ENCODE measurements at places on chromosomes 13 and 19. TPM values are rescaled to one million over a fixed set of nuclear protein-coding genes. Genes with fewer than 3 reads are reported as not detected.

DNA sequence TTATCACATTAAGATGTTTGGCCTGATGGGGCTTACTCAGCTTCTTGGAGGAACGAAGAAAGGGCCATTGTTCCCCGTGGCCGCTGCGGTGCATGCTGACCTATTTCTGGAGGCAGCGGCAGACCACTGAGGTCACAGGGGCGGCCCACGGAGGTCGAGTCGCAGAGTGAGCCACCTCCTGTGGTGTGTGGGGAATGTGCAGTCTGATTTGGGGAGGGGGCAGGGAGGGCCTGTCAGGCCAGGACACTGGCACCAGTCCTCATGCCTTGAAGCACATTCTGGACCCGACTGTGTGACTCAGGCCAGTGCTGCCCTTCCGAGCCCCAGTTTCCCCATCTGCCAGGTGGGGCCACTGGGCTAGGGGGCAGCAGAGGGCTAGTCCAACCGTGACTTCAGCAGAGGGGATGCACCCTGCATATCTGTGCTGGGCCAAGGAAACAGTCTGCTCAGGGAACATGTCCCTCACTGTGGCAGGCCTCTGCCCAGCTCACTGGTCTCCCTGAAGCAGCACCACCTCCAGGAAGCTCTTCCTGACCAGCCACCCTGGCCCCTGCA is 6.3 kb downstream of the SLC7A10 start:
- no peaks in the 10 kb centered on the region for H3K36me3 ChIP-seq
- H3K27me3 ChIP-seq, result no peaks in the 10 kb centered on the region
- no peak overlapping the region for H3K4me3 ChIP-seq
- H3K4me1 ChIP-seq, result no peaks in the 10 kb centered on the region
- H3K27ac ChIP-seq, result no peak overlapping the region

DNA sequence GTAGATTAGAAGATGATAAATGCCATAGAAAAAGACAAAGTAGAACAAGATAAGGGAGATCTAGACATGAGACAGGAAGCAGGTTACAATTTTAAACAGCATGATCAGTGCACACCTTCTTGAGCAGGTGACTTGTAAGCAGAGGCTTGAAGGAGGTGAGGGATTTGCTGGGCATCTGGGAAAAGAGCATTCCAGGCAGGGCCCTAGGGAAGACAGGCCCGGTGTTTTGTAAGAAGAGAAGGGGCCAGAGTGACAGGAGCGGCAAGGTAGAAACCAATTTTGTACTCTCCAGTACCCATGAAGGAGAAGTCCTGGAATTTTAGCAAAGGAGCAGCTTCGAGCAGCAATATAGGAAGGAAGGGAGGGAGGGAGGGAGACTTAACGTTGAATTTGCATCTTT is 296.5 kb downstream of the MZT1 start:
- H3K4me1 ChIP-seq, result no peaks in the 10 kb centered on the region
- H3K27me3 ChIP-seq, result no peaks in the 10 kb centered on the region
- H3K27ac ChIP-seq, result no peak overlapping the region
- H3K4me3 ChIP-seq, result no peak overlapping the region
- H3K36me3 ChIP-seq, result no peaks in the 10 kb centered on the region

CYP4F22 gene
- not detected for total RNA-seq

GRCh38 chr19:38691938-38692457 is 44.5 kb downstream of the ACTN4 start:
- peak overlapping the region; percentile 52 for H3K4me3 ChIP-seq
- peaks cover 4% of the 10 kb centered on the region for H3K36me3 ChIP-seq
- DNase-seq, result peak; percentile 85

DNA sequence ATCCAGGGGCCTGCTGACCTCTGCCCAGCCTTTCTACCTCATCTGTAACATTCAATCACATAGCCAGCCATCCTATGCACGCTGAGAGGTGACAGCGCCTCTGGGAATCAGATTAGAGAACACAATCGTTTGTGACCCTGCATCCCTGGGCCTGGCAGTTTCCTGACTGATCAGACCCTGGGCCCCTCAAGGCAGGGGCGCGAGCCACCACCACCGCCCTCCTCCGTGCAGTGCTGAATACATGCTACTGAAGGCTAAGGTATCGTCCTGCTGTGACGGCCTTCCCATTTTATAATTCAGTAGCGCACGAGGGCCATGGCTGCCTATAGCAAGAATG is 1.3 kb downstream of the TMTC4 start:
- no peaks in the 10 kb centered on the region for H3K27me3 ChIP-seq
- peak overlapping the region; percentile 68 for H3K4me3 ChIP-seq
- no peak for DNase-seq
- H3K36me3 ChIP-seq, result peaks cover 3% of the 10 kb centered on the region

SOX1 gene
- total RNA-seq, result not detected

Measured in thoracic aorta (tissue), 2 donors.